ENCODE measurements at places on chromosomes 4 and X.

GRCh38 chr4:121181493-121181892, 17.4 kb upstream of the TNIP3 start:
- DNase-seq = no peak

DNA sequence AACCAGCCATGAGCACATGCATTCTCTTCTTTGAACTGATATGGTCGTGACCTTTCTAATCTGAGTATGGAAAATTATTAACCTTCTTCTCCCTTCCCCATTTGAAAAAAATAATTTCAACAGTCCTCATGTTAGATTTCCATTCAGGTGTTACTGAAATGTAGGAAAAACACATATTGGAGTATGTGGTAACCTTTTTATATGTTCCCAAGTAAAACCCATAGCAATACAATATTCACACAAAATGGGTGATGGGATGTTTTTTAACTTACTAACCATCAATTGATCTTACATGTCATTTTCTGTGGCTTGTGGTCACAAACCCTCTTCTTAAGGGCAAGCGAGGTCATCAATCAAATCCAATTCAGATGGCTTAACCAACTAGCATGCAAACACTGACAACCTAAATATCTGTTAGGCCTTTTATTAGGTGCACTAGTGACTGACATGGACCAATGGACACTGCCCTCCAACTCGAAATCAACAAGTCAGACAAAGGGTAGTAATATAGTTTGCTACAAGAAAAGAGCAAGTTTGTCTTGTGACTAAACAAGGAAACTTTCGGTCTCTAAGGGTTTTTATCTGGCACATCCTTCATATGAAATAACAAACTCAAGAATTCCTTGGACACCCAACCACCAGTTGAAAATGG, 74.3 kb downstream of the CAMK2D start:
- peak; percentile 37 for DNase-seq

DNA sequence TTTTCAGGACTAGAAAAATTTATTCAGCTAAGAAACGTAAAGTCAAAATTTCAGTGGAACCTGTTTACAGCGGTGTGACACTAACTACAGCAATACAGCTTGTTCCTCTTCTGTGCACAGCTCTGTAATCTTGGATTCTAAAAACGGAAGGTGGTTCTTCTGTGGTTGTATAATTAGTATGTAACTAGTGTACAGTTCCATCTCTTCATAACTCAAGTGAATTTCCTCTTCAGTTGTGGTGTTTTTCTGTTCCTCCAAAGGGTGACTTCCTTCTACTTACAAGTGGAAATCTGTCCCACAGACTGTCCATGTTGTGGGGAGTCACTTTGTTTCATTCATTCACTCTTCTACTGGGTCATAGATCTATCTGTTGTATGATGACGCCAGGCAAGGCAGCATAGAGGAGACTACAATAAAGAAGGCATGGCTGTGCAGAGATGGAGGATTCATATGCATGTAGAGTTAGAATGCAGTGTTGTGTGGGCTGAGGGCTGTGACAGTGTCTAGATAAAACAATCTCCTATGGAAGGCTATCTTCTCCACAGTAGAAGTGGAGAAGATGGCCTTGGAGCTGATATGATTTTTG, 5.4 kb downstream of the DAPP1 start:
- DNase-seq = no peak

- DNase-seq = no peak
Observed at GRCh38 chrX:23387550-23388184, 53.0 kb downstream of the PTCHD1 start.

DNA sequence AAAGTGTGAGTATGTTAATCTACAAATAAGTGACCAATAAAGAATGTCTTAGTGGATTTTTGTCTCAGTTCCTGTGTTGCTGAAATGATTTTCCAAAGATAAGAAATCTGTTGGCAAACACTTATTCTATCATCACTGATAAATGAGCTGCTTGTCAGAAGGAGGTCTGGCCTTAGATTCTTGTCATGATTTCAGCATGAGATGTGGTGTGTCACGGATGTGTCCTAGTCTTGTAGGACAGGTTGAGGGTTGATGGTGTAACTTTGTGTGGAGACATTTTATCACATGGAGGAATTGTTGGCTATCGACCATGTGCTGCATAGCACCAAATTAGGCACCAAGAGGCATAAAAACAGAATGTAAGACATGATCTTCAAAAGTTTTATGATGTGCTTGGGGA, 31.8 kb upstream of the LIMCH1 start:
- DNase-seq = peak; percentile 87

DNA sequence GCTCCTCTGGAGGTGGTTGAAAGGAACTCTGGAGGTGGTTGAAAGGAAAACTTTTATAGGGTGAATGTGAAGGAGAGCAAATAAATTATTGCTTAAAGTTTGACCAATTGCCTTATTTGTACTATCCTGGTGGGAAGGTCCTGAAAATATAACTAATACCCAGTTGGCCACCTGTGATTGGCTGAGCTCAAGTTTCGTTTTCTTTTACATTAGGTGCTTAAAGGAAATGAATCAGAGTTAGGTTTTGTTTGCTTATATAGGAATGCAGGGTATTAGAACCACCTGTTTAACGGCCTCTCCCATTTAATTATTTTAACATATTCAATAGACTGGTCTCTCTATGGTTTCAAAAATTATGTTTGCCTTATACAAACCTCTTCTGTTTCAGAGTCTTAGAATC, 497.6 kb downstream of the PRR32 start:
- DNase-seq = no peak

GRCh38 chr4:156805696-156806095, 165.9 kb downstream of the PDGFC start:
- DNase-seq = peak; percentile 54

- peak; percentile 38 for DNase-seq
Observed at GRCh38 chrX:11474576-11474975, 181.4 kb downstream of the AMELX start.

GRCh38 chrX:9767375-9767774, 1.7 kb upstream of the GPR143 start:
- no peak for DNase-seq

- DNase-seq = no peak
Observed at GRCh38 chrX:8278557-8278956, 107.5 kb upstream of the VCX2 start.

GRCh38 chr4:24103434-24104157, 213.7 kb upstream of the PPARGC1A start:
- peak; percentile 56 for DNase-seq

- DNase-seq = no peak
Observed at GRCh38 chrX:19569930-19570329, 54.6 kb upstream of the MAP3K15 start.

DNA sequence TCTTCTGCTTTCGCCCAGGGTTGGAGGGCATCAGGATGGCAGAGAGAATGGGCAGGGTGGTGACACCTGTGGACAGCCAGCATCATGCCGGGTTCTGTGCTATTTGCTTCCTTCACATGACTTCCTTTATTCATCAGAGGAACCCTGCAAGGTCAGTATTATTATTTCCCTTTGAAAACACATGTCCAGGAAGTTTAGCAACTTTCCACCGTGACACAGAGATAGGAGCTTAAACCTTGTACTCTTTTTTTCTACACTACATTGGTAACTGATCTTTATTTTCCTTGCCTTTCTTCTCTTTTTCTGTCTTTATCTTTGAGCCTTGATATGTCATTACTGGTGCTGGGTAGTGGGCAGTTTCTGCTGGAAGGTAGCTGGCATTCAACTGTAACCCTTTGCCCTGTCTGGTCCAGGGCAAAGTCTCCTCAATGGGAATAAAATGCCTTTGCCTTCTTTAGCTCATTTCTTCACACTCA, 5.0 kb upstream of the MGST2 start:
- DNase-seq = no peak

DNA sequence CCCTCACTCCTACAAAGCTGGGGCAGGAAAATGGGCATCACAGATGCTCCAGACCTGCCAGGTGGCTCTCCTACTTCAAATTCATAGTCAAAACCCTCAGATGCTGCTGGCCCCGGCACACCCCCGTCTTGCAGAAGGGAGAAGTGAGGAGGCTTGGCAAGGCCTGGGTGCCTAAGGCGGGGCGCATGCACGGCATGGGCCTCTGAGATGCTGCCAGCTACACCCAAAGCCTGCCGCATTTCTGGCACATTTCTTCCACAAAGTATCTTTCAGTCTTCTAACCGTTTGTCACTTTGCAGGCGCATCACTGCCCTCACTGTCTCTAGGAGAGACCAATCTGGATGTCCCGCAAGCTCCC, 19.6 kb downstream of the WDR1 start:
- DNase-seq = no peak

- peak; percentile 13 for DNase-seq
Observed at GRCh38 chr4:122000849-122001248, 49.0 kb upstream of the TRPC3 start.

- no peak for DNase-seq
Observed at GRCh38 chr4:53197772-53198142, 168.1 kb downstream of the SCFD2 start.

DNA sequence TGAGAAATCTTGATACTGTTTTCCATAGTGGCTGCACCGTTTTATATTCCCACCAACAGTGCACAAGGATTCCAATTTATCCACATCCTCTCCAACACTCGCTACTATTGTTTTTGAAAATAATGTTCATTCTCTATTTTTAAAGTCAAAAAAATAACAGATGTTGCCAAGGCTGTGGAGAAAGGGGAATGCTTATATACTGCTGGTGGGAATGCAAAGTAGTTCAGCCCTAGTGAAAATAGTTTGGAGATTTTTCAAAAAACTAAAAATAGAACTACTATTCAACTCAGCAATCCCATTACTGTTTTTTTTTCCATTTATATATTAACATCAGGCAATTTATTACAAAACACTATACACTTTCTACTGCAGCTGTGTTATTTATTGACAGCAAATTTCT, 208.7 kb downstream of the CBLL2 start:
- no peak for DNase-seq

- DNase-seq = no peak
Observed at GRCh38 chr4:6332042-6332668, 62.5 kb downstream of the WFS1 start.

- no peak for DNase-seq
Observed at GRCh38 chr4:180106997-180107396, 2136.2 kb upstream of the TENM3 start.

GRCh38 chr4:23333556-23333945, 556.3 kb downstream of the PPARGC1A start:
- DNase-seq = peak; percentile 89

DNA sequence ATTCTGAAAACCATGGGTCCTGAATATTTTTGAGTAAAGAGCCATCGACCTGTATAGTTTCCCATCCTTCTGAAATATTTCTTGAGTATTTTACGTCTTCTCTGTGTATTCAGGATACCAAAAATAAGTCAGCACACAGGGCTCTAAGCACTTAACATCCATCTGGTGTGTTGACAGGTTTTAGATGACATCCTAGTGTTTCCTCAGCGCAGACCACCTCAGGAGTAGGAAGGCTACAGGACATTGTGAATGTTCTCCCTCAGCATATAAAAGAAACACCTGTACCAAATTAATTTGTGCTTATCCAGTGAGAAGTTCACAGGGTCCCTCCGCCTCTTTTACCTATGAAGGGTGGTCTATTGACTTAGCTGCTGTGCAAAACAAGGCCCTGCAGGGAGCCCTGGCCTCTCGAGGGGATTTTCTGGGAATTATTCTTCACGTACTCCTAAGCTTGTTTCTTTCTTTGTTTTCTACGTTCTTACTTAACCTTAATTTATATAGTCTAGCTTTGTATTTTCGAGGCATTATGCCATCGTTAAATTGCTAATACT, 241.8 kb downstream of the FBXO8 start:
- DNase-seq = no peak

- DNase-seq = no peak
Observed at GRCh38 chr4:138978600-138978999, 37.0 kb upstream of the NOCT start.

DNA sequence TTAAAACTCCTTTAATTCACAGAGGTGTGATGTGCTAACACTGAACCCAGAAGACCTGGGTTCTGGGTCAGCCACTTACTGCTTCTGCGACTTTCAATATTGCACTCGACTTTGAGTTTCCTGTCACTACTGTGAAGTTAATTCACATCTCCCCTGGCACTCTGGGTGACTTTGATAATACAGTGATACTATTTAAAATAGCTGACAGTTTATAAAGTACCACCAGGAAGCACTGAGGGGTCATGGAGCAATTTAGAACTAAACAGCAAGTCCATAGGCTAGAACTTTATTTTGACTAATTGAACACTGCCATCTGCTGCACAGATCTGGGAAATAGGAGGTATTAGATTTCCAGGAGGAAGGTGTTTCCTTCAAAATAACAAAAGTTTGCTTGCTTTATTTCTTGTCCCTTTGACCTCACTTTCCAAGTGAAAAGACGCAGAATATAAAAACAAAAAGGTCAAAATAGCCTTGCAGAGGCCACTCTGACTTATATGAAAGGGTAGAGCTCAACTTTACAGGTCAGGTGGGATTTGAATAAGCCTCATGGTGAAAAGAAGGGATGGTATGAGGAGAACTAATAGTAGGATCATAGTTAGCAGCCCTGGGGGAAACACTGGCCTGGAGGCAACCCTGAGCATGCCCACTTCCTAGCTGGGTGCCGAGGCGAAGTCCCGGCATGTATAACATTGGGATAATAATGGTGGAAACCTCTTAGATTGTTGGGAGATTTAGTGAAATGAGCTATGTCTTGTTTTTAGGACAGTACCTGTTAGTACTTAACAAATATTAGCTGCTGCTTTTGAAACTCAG, 53.4 kb downstream of the ZNF518B start:
- peak; percentile 70 for DNase-seq

DNA sequence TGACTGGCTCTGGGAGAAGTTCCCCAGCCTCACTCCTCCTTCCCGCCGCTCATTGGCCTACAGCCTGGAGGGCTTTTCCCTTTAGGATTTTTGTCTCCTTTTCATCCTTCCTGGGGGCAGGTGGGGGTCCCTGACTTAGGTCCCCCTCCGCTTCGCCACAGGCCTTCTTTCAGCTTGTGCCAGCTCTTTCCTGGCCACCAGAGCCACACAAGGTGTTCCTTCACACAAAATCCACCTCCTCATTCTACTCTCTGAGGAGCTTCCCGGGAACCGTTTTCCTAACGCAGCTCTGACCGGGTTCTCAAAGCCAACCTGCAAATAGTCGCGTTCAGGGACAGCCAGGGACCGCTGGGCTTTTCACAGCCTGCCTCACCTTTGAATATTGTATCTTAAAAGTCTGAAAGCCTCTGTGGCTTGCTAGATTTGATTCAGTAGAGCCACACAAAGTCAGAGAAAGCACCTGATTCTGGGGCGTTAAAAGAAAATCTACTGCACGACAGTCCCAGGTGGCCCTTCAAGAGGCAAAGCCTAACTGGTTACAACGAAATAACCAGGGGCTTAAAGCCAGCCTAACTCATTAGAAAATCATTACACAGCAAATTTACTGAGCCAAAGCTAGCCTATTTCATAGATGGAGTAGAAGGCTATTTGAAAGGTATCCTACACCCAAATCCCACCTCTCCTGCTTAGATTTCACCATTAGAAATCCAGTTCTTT, 731 bp upstream of the GPC3 start:
- peak; percentile 5 for DNase-seq

Data from M059J (cell line).